Stimulated activated CD8-positive, alpha-beta memory T cell treated with anti-CD3 and anti-CD28 coated beads, Interleukin-15, amount 100 ng/mL, for 1 hour (primary cell): ENCODE measurements at places on chromosomes 4 and X.

DNA sequence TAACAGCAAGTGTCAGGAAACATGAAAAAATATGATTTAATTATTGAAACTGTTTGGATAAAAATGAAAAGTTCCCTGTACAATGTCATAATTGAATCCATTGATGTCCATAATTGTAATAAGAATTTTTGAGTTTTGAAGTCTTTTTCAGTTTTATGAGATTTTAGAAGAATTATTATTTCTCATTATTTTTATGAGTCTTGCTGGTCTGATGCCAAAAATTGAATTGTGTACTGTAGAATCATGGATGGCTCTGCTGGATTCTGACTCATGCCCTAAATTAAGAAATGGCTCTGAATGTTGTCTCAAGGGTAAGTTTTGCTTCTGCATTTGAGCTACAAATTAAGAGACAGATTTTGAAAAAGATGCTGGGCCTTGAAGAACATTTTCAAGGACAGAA, 132.8 kb upstream of the MAP9 start:
- DNase-seq: no peak

GRCh38 chrX:3699821-3700381, 13.5 kb downstream of the PRKX start:
- DNase-seq: no peak

- no peak for DNase-seq
Measured at GRCh38 chrX:40434947-40435346, 145.8 kb upstream of the ATP6AP2 start.

DNA sequence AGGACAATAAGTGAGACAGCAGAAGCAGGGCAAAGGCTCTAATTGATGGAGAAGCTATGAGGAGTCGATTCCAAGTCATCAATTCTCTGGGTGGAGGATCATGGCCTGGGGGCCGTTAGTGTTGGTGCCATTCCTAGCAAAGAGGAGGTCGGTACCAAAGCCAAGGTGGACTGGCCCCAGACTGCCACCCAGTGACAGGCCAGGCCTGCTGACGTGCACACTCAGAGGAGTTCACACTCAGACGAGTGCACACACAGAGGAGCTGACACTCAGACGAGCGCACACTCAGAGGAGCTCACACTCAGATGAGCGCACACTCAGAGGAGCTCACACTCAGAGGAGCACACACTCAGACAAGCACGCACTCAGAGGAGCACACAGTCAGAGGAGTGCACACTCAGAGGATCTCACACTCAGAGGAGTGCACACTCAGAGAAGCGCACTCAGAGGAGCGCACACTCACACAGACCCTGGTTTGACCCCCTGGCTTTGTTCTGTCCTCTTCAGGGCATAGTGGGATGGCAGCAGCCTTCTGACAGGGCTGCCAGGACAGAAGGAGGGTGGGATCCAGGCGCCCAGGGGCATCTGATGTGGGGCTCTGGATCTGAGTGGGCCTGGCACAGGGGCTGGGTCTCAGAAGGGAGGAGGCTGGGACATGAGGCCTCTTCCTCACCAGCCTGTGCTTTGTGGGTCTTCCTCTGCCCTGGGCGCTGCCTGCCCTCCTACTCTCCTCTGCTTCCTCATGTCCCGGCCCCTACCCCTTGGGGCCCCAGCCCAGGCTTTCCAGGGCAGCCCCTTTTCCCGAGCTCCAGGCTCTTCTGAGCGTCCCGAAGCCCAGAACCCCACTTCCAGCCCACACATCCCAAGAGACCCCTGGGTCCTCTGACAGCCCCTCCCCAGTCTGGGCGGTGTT, 41.7 kb upstream of the NKX1-1 start:
- DNase-seq: no peak

GRCh38 chrX:39983715-39984114, 114.0 kb downstream of the BCOR start:
- no peak for DNase-seq

- DNase-seq: no peak
Measured at GRCh38 chr4:163492951-163493504, 1.5 kb upstream of the TMA16 start.

GRCh38 chr4:10983885-10984640, 299.5 kb upstream of the CLNK start:
- DNase-seq: no peak

GRCh38 chr4:71287305-71287704, 51.5 kb upstream of the SLC4A4 start:
- DNase-seq: no peak
